GDM1 (cell line): ENCODE measurements at places on chromosomes 3 and 15.

GRCh38 chr3:130515755-130516154, 1.2 kb upstream of the COL6A6 start:
- DNase-seq: no peak

DNA sequence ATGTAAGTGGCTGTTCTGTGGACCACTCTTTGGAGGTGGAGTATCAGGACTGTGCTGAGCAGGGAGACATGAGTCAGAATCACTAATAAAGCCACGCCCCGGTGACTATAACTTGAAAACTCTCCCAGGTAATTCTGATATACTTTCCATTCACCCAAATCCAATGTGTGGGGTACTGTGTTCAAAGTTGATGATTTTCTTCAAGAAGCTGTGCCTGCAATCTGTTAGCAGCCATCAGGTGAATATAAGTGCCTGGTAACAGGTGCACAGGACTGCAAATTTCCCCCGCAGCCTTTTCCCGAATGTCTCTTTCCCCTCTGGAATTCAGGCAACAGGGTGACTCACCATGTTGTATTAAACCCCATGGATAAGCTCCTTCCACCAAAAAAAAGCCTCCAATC, 17.0 kb downstream of the MAGI1 start:
- no peak for DNase-seq

- no peak for DNase-seq
Measured at GRCh38 chr3:37813403-37813802, 48.3 kb upstream of the CTDSPL start.

- DNase-seq: no peak
Measured at GRCh38 chr3:138942861-138943623, 3.9 kb downstream of the FOXL2 start.

DNA sequence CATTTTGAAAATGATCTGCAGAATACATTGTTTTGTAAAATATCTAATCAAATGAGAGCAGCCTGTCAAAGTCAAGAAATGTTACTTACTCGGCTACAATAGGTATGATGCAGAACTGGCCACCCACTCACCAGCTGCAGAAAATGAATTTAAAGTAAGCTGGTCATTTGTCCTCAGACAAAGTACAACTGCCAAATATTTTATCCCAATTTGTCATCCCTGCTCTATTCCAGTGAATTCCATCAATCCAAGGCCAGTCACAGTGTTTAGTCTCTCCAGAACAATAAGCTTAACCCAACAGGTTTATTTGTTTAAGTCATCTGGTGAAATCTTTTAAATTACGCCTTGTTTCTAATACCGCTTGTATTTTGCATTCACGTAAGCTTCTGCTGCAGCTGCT, 46.6 kb upstream of the TCF12 start:
- no peak for DNase-seq

DNA sequence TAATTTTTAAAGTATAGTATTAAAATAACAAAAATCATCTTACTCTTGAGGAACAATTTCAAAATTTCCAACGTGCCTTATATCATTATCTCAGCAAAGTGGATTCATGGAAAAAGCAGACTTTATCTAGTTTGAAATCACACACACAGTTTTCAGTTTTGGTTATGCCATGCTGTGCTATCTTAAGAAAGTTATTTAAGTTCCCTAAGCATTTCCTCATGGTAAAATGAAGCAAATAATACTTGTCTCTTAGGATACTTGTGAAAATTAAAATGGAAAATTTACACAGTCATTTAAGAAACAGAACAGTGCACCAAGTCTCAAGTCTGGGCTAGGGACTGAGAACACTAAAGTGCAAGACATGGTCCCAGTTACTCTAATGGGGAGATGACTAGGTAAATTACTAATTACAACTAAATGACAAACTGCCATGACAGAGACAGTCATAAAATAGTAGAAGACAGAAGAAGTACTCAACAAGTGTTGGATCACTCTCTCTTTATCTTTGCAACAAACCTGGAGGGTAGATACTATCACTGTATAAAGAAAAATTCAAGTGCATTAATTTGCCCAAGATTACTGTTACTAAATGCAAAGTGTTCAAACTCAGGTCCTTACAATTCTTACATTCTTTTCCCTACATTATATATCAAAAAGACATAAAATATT, 44.8 kb downstream of the DMXL2 start:
- DNase-seq: no peak

GRCh38 chr3:167575000-167575600, 78.6 kb downstream of the WDR49 start:
- DNase-seq: no peak

DNA sequence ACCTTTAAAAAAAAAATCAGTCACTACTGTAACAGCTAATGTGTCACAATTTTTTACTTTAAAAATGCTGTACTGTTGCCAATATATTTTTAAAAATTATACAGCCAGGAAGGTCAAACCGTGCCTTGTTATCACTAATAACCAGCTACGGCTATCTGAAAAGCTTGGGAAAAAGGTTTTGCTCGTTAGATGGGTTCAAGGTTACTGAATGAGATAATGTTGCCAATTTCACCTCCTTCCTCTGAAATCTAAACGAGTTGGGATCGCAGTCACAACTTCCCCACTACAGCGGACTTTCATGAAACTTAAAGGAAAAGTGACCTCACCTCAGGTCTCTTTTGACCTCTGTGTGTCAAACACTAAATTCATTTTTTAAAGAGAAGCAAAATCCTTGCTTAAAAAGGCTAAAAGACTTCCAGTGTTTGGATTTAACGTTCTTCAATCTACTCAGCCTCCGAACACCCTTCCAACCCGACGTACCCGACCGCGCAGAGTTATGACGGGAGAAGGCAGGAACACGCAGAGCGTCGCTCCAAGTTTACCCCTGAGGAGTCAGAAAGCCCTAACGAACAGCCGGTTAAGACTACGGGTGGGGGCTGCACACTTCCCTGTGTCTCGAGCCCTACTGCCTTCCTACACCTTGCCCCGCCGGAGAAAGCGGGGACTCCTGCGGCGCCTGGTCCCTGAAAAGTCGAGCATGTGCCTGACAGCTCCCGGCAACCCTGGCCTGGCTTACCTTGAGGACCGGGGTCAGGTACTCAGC, 860 bp downstream of the ATG3 start:
- DNase-seq: peak; percentile 58

- no peak for DNase-seq
Measured at GRCh38 chr15:58501636-58502188, 69.9 kb downstream of the LIPC start.

- no peak for DNase-seq
Measured at GRCh38 chr3:179321668-179322285, 1.1 kb upstream of the ZNF639 start.

- no peak for DNase-seq
Measured at GRCh38 chr3:178320456-178321351, 215.5 kb upstream of the KCNMB2 start.

DNA sequence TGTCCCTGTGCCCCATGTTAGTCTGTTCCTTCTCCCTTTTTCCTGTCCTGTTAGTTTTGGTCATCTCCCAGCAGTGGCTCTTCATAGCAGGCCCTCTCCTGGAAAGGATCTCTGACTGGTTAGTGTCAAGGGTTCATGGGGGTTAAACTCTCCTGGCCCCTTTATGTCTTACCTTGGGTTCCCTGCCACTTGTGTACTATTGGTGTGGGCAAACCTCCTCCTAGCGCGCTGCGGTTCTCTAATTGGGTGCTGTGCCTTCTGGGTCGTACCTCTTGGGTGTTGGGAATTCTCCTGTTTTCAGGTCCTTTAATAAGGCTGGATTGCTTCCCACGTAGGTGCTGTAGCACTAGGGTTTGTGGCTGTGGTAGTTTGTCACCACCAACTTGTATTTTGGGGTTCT, 18.8 kb downstream of the GMPS start:
- no peak for DNase-seq

GRCh38 chr3:47870702-47871260, 67.8 kb downstream of the DHX30 start:
- no peak for DNase-seq

GRCh38 chr15:65559941-65560340, 29.7 kb downstream of the HACD3 start:
- no peak for DNase-seq

DNA sequence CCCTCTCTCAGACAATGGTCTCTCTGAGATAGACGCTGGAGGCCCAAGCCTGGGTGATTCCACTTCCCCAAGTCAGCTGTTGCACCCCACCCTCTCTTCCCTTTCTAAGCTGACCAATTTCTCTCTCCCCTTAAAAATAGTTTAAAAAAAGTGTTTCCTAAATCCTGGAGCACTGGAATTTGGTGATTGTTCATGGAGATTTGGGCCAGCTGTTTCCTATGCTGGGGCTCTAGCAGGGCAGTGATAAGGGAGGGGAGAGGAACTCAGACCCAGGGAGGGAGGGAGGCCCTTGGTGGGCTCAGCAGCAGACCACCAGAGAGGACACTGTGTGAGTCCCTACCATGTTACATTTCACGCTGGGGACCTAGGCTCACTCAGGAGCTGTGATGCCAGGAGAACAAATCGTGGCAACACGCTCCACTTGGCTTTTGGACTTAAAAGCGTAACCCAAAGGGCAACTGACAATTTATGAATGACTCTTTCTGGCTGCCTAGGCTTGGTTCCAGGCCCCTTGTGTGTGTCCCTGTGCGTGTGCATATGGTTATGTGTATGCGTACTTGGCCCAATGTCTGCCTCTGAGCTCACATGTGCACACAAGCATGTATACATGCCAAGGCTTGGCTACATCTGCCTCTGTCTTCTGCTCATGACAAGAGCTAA, 59.8 kb upstream of the INSYN1 start:
- DNase-seq: no peak

DNA sequence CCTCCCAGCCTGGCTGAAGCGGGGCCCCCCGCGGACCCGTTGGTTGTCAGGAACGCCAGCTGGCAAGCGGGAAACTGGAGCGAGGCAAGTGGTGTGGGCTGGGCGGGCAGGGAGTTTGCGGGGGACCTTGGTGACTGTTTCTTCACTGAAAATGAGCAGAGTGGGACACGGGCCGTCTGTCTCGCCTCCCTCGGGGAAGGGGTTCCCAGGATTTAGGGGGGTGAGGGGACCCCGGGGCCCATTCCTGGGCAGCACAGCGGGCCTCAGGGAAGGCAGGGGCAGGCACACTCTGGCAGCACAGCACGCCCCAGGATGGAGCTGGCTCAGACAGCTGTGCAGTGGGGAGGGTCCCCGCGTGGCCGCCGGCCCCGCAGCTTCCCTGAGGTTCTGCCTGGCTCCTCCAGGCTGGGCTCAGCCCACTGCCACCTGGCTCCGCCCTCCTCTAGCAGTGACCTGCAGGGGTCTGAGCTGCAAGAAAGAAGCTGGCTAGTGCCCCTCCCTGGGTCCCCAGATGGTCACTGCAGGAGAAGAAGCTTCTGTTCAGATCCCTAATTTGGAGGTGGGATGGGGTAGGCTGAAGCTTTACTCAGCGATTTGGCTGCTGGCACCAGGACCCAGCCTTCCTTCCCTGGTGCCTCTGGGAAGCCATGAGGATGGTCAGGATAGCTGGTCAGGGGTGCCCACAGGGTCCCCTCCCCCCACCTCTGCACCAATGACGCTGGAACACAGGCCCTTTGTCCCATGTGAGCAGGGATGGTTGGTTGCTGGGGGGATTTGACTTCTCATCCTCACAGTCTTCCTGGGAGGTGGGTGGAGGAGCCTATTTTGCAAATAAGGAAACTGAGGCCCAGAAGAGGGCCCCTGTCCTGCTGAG, 90.4 kb downstream of the TBC1D2B start:
- DNase-seq: no peak

GRCh38 chr3:152738656-152739055, 96.3 kb upstream of the P2RY1 start:
- no peak for DNase-seq

GRCh38 chr3:187725653-187726370, 19.5 kb downstream of the BCL6 start:
- DNase-seq: no peak

- peak; percentile 72 for DNase-seq
Measured at GRCh38 chr15:101127506-101128076, 124.3 kb downstream of the CHSY1 start.

DNA sequence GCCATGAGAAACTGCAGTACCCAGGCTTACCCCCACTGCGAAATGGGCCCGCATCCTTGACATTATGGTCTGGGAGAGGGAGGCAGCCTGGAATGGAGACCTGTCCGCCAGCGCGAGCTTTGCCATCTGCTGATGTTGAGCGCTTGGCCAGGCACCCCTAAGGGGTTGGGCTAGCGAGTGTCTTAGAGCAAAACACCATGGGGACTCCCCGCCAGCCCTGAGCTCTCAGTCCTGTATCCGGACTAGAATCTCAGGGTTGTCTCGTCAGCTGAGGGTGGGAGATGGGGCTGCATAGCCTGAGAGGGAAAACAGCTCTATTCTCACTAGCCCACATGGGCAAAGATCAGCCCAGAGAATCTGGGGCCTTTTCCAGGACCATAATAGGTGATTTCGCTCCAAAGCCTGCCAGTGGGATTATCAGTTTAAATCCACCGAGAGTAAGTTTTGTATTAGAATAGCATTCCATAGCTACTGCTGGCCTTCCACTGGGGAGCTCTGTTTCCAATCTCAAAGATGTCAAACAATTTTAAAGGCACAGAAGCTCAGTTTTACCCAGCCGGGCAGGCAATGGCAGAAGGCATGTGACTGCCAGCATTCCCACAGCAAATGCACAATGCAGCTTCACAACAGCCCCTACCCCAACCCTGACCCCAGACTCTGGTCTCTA, 167.5 kb upstream of the TPM1 start:
- DNase-seq: no peak

- DNase-seq: no peak
Measured at GRCh38 chr3:195087328-195087727, 183.6 kb downstream of the XXYLT1 start.

DNA sequence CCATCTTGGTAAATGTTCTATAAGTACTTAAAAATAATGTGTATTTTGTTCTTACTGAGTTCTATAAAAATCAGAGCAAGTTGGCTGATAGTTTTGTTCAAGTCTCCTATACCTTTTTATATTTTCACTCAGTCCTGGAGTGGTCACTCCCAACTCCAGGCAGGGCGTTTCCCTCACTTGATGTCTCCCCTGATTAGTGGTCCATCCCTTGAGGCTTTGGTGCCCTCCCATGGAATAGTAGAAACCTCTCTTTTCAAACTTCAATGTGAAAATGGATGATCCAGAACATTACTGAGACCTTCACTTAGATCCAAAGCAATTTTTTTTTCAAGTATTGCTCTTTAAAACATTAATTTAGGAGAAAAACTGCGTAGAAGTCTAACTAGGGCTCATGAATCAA, 25.0 kb upstream of the SCN10A start:
- DNase-seq: no peak

DNA sequence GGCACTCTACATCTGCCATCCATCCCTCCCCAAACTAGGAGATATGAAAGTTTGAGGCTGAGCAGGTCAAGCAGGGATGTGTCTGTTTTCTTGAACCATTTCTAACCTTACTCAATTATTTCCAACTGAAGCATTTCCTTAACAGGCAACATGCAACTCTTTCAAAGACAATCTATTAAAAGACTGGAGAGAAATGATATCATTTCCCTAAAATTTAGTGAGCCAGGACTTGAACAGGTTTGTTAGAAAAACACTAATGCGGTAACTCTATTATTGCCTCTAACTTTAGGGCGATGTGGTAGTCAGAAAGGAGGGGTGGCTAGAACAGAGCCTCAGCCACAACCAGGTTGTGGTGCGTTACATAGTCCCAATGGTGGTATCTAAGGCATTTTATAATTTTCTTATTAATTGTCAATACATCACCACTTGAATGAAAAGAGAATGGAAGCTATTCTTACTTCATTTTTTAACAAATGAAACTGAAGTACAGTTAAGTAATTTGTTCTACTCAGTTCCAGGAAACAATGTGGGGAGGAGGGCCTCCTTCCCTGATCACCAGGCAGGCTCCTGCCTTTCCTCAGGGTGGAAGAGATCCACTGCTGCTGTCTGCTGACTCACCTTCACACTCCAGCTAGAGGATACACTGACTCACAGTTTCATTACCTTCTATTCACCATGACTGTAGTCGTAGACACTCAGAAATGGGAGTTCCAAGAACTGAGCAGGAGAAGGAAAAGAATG, 22.8 kb downstream of the MYO1E start:
- DNase-seq: peak; percentile 23
